Spleen (tissue), 13 donors: ENCODE measurements at places on chromosomes 4 and X.

- no peak for DNase-seq
These were observed 161.8 kb downstream of the DCLK2 start for GRCh38 chr4:150240011-150240410.

DNA sequence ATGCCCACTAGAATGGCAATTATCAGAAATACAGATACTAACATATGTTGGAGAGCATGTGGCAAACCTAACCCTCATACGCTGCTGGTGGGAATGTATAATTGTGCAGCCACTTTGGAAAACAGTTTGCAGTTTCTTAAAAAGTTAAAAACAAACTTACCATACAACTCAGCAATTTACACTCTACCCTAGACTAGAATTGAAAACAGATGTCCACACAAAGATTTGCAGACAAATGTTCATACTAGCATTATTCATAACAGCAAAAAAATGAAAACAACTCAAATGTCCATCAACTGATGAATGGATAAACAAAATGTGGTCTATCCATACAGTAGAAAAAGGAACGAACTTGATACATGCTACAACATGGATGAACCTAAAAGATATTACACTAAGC lies 64.4 kb downstream of the SLC9A7 start:
- DNase-seq: no peak

GRCh38 chr4:142358656-142359055 lies 487.4 kb downstream of the INPP4B start:
- DNase-seq: no peak

DNA sequence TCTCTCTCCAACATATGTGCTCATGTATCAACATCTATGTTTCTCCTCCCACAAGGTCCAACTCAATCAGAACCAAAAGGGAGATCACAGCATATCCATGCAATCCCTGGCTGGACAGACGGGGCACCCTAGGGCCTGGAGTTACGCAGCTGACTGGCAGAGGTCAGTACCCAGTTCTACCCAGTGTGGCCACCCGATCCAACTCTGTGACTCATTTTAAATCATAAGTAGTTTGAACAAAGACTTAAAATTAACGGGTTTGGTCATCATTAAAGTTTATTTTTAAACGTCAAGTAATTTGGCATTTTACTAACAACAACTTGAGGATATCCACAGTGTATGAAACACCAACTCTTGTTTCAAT lies 59.5 kb downstream of the APBB2 start:
- DNase-seq: no peak

DNA sequence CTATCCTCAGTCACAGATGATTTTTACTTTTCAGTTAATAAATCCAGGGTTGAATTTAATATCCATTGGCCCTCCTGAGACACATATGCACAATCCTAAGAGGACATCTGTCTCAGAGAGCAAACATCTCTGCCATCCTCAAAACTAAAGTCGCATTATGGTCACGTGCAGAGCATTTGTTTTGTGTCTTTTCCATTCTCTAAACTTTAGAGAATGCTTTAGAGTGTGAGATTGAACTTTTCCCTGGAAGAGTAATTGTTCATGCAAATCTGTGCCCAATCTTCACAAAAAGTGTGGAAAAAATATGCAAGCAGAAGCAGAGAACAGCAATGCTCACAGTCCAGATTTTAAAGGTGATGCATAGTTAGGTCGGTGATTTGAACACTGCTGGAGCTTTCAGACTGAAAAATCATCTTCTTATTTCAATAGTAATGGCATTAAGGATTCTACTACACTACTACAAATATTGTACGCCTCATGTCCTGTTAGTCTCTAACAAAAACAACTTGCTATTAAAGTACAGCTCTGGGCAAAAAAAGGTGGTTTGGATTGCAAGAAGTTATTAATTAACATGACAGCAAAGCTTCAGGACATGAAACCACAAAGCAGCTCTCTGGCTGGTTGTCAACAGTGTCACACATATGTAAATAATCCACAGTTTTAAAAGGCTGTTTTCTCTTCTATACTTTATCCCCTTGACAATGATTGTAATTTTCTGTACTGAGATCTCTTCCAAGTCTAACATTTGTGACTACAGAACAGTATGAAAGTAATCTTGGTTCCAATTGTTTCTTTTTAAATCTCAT lies 19.9 kb downstream of the DCHS2 start:
- no peak for DNase-seq

GRCh38 chr4:76651616-76652015 lies 216.6 kb downstream of the SHROOM3 start:
- no peak for DNase-seq
